ENCODE measurements at places on chromosomes 3 and 15. TPM values are rescaled to one million over a fixed set of nuclear protein-coding genes. Genes with fewer than 3 reads are reported as not detected.

The MYRIP gene
- total RNA-seq = under 0.01 TPM

The EXD1 gene
- total RNA-seq = not detected

The FAM43A gene
- 9.8 TPM for total RNA-seq

The IL17RE gene
- total RNA-seq = 0.23 TPM

The CGGBP1 gene
- 23.8 TPM for total RNA-seq

The KCNH8 gene
- not detected for total RNA-seq
